ENCODE measurements at places on chromosomes 16 and 17.

DNA sequence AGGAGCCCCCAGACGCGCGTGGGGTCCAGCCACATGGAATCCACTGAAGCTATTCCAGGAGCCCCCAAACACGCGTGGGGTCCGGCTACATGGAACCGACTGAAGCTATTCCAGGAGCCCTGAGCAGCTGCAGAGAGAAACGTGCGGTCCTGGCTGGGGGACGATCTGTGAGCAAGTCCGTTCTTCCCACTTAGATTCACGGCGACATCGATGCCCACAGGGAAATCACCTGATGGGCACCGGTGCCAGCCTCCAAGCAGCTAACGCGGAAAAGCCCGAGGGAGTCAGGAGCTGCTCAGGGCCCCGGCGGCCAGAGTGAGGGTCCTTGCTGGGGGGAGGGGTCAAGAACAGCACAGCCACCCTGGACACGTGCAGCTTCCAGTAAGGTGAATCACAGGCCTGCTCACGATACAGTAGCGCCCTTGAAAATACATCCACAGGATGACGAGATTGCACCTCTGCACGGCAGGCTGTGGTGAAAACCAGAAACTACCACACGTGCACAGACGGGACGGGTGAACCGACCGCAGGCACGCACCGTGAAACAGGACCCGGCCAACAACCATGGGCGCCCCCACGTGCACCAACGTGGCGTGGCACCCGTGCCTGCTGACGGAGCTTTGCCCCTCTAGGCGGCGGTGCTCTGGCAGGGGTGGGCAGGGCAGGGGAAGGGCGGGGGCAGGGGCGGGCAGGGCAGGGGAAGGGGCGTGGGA is 77.7 kb upstream of the GNG13 start:
- DNase-seq, result no peak

DNA sequence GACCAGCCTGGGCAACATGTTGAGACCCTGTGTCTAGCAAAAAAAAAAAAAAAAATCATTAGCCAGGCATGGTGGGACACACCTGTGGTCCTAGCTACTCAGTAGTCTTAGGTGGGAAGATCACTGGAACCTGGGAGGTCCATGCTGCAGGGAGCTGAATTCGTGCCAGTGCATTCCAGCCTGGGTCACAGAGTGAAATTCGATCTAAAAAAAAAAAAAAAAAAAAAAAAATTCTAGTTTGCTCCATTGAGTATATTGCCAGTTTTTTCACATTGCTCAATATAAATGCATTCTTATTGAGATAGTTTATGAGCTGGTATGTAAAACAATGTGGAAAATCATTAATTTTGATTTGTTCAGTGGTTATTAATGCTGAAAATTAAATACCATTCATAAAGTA is 52.0 kb downstream of the ABHD15 start:
- no peak for DNase-seq

- no peak for DNase-seq
Measured at GRCh38 chr17:78460176-78460675, 81.8 kb downstream of the PGS1 start.

- DNase-seq, result no peak
Measured at GRCh38 chr16:69055008-69055407, 50.4 kb upstream of the HAS3 start.

- DNase-seq, result no peak
Measured at GRCh38 chr17:50207315-50207714, 5.9 kb upstream of the COL1A1 start.

- DNase-seq, result no peak
Measured at GRCh38 chr17:68089881-68090280, 54.3 kb downstream of the KPNA2 start.

DNA sequence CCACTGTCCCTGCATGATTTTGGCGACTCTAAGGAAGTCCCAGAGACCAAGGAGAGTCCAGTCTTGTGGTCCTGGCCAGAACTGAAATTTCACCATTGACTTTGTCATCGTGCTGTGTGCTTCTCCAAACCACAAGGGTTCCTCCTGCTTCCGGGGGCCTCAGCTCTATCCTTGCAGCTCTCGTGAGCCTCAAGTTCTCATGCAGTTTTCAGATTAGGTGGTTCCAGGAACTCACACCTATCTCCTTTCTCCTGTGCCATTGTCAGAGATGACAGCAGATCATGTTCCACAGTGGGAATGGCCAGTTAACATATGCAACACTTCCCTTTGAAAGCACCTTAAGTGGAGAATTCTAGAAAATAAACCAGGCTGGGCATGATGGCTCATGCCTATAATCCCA is 97.9 kb upstream of the CRHR1 start:
- no peak for DNase-seq

- no peak for DNase-seq
Measured at GRCh38 chr17:16434662-16435061, 19.3 kb downstream of the TRPV2 start.

DNA sequence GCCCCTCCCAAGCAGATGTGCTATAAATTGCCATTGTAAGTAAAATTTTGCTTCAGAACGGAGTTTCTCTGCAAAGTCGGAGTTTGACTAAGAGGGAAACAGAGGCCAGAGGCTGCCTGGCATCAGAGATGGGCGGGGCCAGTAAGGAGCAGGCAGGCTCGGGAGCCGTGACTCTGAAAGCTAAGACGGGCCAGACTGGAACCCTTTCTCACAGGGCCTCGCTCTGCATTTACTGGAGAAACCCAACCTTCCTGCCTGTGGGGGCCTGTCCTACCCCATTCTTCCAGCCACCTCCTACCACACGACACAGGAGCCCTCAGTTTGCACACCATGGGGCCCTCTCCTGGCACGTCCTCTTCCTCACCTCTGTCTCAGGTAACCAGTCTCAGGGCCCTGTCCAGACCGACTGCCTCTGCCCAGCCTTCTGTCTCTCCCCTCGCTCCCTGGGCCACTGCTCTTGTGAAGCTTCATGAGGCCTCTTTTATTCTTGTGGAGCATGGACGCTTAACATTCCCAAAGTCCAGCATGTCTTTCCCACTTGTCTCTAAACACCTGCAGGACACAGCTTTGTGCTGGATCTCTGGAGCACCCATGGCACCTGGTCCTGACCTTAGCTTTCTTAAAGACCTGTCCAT is 48.4 kb upstream of the ACSF3 start:
- DNase-seq, result no peak

DNA sequence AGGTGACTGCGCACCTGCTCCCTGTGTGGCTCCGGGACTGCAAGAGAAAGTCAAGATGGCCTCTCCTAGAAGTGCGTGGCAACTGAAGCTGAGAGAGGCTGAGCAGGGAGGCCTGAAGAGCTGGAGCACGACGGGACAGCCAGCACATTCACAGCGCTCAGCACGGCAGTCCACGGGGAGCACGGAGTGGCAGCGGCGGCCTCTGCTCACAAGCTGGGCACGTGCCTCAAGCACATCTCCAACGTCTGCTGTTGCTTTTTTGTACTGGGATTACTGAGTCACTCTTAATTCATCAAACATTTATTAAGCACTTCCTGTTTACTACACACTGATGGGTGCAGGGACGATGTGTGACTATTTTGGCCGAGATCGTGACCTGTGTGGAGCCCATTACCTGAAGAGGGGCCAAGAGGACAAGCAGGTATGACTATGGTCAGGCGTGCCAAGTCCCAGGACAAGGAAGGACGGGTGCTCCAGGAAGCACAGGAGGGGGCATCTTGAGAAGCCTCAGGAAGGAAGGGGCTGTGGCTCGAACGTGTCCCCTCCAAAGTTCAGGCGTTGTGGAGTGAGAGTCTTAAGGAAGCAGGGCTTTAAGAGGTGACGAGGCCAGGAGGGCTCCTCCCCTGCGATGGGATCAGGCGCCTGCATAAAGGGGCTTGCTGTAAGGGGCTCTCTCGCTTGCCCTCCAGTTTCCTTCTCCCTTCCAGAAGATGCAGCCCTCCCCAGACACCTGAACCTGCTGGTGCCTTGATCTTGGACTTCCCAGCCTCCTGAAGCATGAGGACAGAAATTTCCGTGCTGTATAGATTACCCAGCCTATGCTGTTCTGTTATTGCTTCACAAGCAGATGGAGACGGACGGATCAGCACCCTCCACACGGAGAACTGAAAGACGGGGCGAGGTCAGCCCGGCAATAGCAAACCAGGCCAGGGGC is 105.8 kb downstream of the ADCY9 start:
- DNase-seq, result no peak

- DNase-seq, result no peak
Measured at GRCh38 chr16:15961571-15962090, 12.2 kb downstream of the ABCC1 start.

GRCh38 chr17:60297760-60298401 is 94.1 kb downstream of the USP32 start:
- DNase-seq, result no peak

DNA sequence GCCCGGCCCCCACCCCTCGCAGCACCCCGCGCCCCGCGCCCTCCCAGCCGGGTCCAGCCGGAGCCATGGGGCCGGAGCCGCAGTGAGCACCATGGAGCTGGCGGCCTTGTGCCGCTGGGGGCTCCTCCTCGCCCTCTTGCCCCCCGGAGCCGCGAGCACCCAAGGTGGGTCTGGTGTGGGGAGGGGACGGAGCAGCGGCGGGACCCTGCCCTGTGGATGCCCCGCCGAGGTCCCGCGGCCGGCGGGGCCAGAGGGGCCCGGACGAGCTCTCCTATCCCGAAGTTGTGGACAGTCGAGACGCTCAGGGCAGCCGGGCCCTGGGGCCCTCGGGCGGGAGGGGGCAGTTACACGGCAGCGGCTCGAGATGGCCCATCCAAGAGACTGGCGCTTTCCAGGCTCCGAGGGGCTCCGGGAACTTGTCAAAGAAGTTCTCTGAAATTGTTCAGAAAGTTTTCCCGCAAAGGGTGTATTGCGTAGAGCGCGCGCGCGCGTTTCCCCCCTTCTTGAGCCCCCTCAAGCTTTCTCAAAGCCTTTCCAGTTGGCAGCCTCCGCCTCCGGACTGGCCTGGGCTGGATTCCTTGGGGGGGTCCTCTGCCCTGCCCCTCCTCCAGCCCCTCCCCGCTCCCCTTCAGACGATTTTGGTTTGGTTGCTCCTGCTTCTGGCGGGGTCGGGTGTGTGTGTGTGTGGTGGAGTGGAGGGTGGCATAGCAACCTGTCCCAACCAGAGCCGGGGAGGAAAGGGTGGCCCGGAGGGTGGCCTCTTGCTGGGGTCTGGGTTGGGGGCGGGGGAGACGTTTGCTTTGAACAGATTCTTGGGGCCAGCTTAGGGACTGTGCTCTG is 504 bp downstream of the ERBB2 start:
- no peak for DNase-seq

DNA sequence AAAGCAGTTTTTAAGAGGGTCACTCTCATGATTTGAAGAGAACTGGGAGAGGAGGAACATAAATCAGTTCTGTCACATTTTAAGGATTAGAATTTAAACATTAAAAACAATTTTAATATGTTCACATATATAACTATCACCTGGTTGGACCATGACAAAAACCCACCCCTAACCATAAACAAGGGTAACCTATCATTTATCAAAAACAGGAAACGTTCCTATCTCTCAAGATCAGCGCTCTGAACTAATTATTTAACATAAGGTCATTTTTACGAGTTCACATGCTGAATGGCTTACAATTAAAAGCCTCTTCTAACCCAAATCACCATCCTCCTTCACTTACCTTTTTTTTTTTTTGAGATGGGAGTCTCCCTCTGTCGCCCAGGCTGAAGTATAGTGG is 45.0 kb downstream of the KANSL1 start:
- DNase-seq, result no peak

GRCh38 chr16:51402298-51402697 is 251.2 kb upstream of the SALL1 start:
- no peak for DNase-seq

- no peak for DNase-seq
Measured at GRCh38 chr17:50117202-50118051, 12.5 kb downstream of the SAMD14 start.

DNA sequence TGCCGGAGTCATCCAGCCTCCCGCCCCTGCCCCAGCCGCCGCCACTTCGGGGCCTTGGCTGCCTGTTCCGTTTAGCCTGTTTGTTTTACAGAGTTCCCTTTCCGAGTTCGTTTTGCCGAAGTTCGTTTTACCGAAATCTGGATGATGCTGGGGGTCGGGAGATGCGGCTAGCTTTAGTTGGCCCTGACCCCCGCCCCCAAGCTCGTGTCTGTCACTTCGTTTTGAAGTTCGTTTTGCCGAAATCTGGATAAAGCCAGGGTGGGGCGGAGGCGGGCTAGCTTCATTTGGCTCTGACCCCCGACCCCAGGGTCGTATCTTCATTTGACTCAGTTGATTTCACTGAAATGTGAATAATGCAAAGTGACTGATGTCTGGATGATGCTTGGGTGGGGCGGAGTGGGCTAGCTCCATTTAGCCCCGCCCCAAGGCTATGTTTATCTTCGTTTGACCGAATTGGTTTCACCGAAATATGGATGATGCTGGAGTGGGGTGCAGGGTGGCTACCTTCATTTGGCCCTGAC is 591 bp downstream of the PSMD7 start:
- no peak for DNase-seq

- no peak for DNase-seq
Measured at GRCh38 chr17:75828076-75828400, 16.2 kb downstream of the UNC13D start.

DNA sequence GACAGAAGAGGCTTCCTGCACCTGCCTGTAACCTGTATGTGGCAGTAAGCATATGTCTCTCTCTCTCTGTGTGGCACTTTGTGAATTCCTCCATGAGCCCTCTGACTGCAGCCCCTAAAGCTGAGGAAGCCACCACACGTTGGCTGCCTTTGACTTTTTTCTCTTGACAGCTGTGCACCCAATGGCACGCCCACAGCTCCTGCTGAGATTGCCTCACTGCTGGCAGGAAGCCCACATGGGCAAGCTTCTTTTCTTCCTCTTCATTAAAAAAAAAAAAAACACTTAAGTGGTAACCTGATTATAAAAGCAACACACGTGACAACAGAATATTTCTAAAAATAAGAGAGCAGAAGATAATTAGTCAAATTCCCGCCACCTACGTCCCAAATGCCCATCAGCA is 34.0 kb upstream of the PIRT start:
- DNase-seq, result no peak

DNA sequence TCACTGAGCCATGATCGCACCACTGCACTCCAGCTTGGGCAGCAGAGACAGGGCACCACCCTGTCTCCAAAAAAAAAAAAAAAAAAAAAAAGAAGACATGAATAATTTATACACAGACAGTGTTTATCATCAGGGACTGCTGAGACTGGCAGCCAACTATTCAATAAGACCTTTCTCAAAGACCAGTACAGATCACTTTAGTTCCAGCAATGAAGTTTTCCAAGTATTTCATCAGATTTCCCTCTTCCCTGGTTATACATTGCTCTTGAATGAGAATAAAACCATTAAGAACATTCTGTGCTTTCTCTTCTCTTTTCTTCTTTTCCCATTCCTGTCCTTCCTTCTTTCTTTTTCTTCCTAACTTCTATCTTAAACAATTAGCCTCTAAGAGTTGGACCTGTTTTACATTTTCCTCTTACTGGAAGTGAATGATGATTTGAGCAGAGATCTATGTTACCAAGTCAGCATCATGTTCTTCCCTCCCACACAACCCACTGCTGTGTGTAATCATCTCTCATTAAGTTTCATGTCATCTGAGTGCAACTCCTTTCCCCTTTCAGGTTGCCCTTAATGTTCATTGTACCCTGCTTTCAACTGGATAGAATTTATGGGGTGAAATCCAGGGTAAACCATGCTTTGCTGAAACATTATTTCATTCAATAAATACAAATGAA is 35.9 kb upstream of the SMIM36 start:
- no peak for DNase-seq

GRCh38 chr17:21756856-21757619 is 64.7 kb downstream of the KCNJ18 start:
- no peak for DNase-seq
